ENCODE measurements at places on chromosomes 5 and 9.

- no peak for DNase-seq
Observed at GRCh38 chr5:155783246-155783645, 543.7 kb upstream of the SGCD start.

GRCh38 chr5:85512896-85513295 lies 1104.8 kb upstream of the COX7C start:
- no peak for DNase-seq

DNA sequence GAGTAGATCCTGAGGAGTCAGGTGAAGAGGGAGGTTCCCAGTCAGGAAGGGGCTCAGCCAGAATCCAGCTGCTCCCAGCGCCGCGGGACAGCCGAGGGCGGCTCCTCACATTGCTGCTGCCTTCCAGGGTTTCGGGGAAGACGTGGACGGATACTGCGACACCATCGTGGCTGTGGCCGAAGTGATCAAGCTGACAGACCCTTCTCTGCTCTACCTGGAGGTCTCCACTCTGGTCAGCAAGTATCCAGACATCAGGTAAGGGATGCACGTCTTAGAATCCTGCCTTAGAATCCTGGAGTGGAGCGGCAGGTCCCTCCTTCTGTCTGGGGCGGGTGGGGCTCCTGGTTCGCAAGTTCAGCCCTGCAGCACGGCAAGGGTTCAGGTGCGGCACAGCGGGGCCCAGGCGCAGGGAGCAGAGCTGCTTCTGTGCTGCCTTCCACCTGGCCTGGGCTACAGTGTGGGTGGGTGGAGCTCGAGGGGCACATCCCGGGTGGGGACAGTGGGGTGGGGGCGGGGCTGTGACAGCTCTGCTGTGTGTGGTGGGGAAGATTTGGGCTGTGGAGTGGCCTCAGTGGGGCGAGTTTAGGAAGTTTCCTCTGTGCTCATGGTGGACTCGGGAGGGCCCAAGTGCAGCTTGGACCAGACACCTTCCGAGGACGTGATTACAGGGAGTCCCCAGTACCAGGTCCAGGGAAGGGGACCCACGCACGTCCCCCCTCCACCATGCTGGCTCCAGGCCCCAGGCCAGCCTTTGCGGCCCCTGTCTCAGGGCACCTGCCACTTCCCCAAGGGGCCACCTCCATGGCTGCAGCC lies 22.8 kb downstream of the EXOC3 start:
- no peak for DNase-seq

DNA sequence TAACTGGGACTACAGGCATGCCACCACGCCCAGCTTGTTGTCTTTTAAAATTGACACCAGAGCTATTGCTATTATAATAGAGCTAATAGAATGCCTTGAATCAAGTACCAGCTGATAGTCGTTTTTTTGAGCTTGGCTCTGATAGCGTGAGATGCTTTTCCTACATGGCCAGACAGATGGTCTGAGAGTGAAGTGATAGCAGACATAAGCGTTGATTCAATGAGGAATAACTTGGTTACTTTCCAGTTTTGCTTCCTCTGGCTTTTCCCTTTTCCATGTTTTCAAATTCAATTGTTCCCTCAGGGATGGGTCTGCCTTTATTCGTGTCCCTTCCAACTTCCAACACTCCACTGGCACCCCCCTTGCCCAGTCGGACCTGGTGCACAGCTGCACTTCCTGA lies 15.4 kb downstream of the AGXT2 start:
- no peak for DNase-seq

GRCh38 chr5:170986598-170986997 lies 124.8 kb downstream of the RANBP17 start:
- DNase-seq = no peak

Measured in stimulated activated CD8-positive, alpha-beta memory T cell treated with anti-CD3 and anti-CD28 coated beads, Interleukin-4, amount 100 ng/mL, for 1 hour (primary cell).